ENCODE measurements at places on chromosomes 4 and X.

GRCh38 chr4:85587952-85588351 is 113.0 kb downstream of the ARHGAP24 start:
- no peak for DNase-seq

DNA sequence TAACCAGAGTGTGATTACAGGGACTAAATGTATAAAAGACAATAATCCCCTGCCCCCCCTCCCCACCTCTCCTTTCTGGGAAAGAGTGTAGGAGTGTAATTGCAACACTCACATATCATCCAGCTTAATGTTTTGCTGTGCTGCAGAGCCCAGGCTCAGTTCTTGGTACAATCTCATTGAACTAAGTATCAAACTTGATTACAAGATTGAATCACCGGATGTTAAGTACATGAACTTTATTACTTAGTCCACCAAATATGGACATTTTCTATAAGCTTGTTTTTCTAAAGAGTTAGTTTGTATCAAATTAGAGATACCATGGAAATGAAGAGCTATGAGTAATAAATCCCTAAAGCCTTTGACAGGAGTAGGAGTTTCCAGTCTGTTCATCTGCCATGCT is 559.1 kb downstream of the ZNF674 start:
- DNase-seq: no peak

- DNase-seq: no peak
Measured at GRCh38 chrX:122567911-122568310, 616.2 kb upstream of the GRIA3 start.

GRCh38 chr4:16897991-16898827 is at the start of gene LDB2:
Gene LDB2 (minus strand): TSS chr4:16898645.
- peak; percentile 60 for DNase-seq

- no peak for DNase-seq
Measured at GRCh38 chrX:134368126-134368525, 91.8 kb upstream of the HPRT1 start.

DNA sequence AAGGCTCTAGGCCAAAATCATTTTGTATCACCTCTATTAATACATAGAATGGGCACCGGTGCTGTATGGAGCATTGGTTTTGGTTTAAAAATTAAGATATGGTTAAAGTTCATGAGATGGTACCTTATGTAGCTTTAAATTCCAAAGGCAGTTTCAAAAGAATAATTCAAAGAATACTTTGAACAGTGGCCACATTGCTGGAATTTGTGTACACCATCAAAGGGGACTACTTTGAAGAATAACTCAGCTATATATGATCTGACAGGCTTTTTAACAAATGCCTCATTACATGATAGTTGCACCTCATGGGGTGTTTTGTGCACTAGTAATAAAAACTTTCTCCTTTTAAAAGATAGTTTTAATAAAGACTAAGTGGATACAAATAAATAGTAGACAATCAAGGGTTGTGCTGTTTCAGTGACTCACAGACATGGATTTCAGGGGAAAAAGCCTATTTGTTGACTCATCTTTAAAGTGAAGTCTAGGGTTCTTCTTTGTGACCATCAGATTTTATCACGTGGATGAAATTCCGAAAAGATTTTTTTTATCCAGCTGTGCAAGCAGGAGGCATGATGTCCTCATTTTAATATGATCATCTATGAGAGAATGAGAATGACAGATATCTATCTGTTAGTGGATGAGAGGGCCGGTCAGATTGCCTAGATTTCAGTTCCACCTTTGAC is 12.8 kb downstream of the MTM1 start:
- DNase-seq: peak; percentile 80

- DNase-seq: no peak
Measured at GRCh38 chr4:113511944-113512343, 249.6 kb downstream of the CAMK2D start.

Data from HT1080 (cell line).